Cardiac septum (tissue), 1 donor: ENCODE measurements at places on chromosomes 3 and 15. TPM values are rescaled to one million over a fixed set of nuclear protein-coding genes. Genes with fewer than 3 reads are reported as not detected.

TMEM212 gene
- total RNA-seq, result not detected

GABRA5 gene
- not detected for total RNA-seq

SHISA5 gene
- total RNA-seq, result 47.8 TPM

TNIK gene
- total RNA-seq, result 42.2 TPM

C3orf22 gene
- not detected for total RNA-seq

GRCh38 chr3:157830556-157831236, 275.5 kb downstream of the SHOX2 start:
- DNase-seq, result no peak

- no peak for DNase-seq
Measured at GRCh38 chr3:190166948-190167347, 46.3 kb upstream of the P3H2 start.

- no peak for DNase-seq
Measured at GRCh38 chr15:94386351-94386750, 155.0 kb downstream of the MCTP2 start.

DNA sequence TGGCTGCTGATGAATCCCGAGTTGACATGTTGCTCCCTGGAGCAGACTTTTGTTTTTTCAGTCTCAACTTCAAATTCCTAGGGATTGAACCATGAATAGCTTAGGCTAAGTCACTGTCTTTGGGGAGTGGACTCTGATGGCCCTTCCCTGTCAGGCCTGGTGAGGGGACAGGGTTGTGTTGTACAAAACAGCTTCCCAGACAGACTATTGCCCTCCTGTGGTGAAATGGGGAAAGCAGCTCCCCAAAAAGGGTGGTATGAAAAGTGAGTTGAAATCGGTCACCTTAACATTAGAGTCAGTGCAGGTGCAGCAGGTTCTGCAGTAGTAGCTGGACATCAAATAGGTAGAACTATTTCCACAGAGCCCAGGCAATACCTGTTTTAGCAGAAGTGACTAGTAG, 775.6 kb downstream of the ROBO2 start:
- DNase-seq, result no peak

DNA sequence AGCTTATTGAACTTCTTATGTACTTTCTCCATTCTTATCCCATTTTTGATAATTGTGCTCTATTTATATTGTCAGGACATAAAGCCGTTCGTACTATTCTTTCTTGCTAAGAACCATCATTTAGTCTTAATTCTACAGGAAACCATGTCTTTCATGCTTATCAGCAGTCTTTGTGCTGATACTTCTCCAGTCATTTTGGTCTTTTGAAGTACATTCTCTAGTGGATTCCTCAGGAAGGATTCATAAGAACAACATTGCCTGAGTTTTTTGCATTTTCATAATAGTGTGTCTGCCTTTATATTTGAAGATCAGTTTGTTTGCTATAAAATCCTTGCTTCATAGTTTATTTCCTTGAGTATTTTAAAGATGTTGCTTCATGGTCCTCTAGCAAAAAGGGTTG, 126.6 kb upstream of the NEO1 start:
- DNase-seq, result no peak

GRCh38 chr15:93671387-93671943, 559.9 kb upstream of the MCTP2 start:
- DNase-seq, result no peak
